Activated naive CD4-positive, alpha-beta T cell treated with anti-CD3 and anti-CD28 coated beads, Interleukin-2, amount 50 U/mL, for 72 hours (primary cell): ENCODE measurements at places on chromosomes 11 and 22. TPM values are rescaled to one million over a fixed set of nuclear protein-coding genes. Genes with fewer than 3 reads are reported as not detected.

The CASP12 gene
- total RNA-seq: not detected

The POTEH gene
- total RNA-seq: not detected

The SERPING1 gene
- not detected for total RNA-seq

The PTGDR2 gene
- not detected for total RNA-seq

The SLC22A9 gene
- not detected for total RNA-seq

The HBG1 gene
- not detected for total RNA-seq

The OPCML gene
- not detected for total RNA-seq

The THAP12 gene
- 36.0 TPM for total RNA-seq

The PHLDB1 gene
- total RNA-seq: 5.7 TPM

The LSP1 gene
- 102 TPM for total RNA-seq

The OR8A1 gene
- not detected for total RNA-seq

The KRTAP5-2 gene
- not detected for total RNA-seq

The FAM227A gene
- 0.37 TPM for total RNA-seq

The OR8D1 gene
- not detected for total RNA-seq

The APOL1 gene
- total RNA-seq: 27.2 TPM

The TIMM10 gene
- total RNA-seq: 86.8 TPM

The CCDC86 gene
- total RNA-seq: 29.3 TPM

The MEN1 gene
- 35.1 TPM for total RNA-seq

The RFPL3 gene
- total RNA-seq: not detected

The ME3 gene
- 16.2 TPM for total RNA-seq

The LRRN4CL gene
- total RNA-seq: 0.48 TPM

The DNAJB13 gene
- total RNA-seq: 0.32 TPM

The C1QTNF5 gene
- not detected for total RNA-seq

The CHRNA10 gene
- total RNA-seq: 3.8 TPM

The SGSM1 gene
- total RNA-seq: 0.20 TPM

The EXPH5 gene
- total RNA-seq: 11.8 TPM

The KCNJ5 gene
- not detected for total RNA-seq

The KRTAP5-9 gene
- total RNA-seq: not detected

The TSPAN32 gene
- total RNA-seq: 5.6 TPM

The ASCL2 gene
- not detected for total RNA-seq

The MMP13 gene
- 0.51 TPM for total RNA-seq

The SCGB1D2 gene
- not detected for total RNA-seq

The PTPRCAP gene
- total RNA-seq: 131 TPM

The MS4A3 gene
- total RNA-seq: not detected

The GLB1L2 gene
- 2.4 TPM for total RNA-seq

The MRGPRF gene
- not detected for total RNA-seq

The DEFB131B gene
- total RNA-seq: not detected

The OR5P2 gene
- not detected for total RNA-seq

The DDX6 gene
- total RNA-seq: 180 TPM

The OR10A6 gene
- not detected for total RNA-seq

The LRRC4C gene
- not detected for total RNA-seq

The SYT8 gene
- not detected for total RNA-seq

The ABCG4 gene
- 0.12 TPM for total RNA-seq

The ACRV1 gene
- not detected for total RNA-seq

The NXPE2 gene
- not detected for total RNA-seq

The OLFML1 gene
- not detected for total RNA-seq

The ACR gene
- total RNA-seq: not detected

The CHRM1 gene
- not detected for total RNA-seq

The LGALS12 gene
- total RNA-seq: not detected

The SAA2 gene
- total RNA-seq: not detected

The ADAMTS15 gene
- not detected for total RNA-seq

The VSIG2 gene
- total RNA-seq: not detected

The ZP1 gene
- not detected for total RNA-seq

The CCDC116 gene
- 0.54 TPM for total RNA-seq

The KCTD14 gene
- 0.23 TPM for total RNA-seq

The VPS11 gene
- 26.6 TPM for total RNA-seq

The TTC36 gene
- 0.52 TPM for total RNA-seq

The MUC5B gene
- not detected for total RNA-seq
